DMS79 treated with DMSO at 0.1 percent for 48 hours (cell line): ENCODE measurements at places on chromosomes 7 and 10.

- DNase-seq, result no peak
These were observed 81.0 kb downstream of the HYCC1 start for GRCh38 chr7:22932896-22933295.

DNA sequence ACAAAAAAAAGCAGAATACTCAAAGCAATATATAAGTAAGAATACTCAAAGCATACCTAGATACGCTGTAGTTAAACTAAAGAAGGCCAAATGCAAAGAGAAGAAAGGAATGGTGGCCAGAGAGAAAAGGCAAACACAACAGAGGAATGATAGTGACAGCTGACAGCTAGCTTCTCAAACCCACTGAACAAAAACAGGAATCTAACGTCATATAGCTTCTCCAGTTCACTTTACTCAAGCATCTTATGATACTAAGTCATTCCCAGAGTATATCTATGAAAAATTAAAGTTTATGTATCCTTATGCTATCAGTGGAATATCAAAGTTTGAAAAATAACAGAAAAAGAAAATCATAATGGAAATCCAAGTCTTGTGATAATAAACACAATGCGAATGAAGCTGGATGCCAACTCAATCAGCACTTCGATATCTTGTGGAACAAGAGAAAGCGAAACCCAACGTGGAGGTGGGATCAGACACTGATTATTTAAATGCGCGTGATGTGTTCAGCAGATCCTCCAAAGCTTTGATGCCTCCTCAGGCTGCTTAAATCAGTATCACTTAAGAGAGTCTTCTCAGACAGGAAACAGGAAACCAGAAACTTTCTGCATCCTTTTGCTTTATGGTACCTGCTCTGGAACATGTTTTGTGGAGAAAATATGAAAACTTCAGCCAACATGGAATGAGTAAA, 102.8 kb downstream of the PIP4K2A start:
- DNase-seq, result no peak

DNA sequence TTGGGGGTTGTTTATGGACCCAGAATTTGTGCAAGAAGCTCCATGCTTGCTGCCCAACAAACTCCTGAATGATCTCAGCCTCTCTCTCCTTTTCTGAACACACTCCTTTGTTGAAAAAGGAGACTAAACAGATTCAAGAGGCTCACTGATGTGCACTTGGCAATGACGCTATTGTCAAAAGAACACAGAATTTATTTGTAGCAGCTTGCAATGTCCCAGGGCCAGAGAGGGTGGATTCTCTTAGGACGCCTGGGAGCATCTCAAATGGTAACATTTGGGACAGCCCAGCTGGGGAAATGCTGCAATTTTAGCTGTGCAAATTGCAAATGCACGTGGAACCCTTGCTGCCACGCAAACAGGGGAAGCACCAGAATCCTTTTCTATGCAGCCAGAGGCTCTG, 79.9 kb downstream of the GPR26 start:
- no peak for DNase-seq

DNA sequence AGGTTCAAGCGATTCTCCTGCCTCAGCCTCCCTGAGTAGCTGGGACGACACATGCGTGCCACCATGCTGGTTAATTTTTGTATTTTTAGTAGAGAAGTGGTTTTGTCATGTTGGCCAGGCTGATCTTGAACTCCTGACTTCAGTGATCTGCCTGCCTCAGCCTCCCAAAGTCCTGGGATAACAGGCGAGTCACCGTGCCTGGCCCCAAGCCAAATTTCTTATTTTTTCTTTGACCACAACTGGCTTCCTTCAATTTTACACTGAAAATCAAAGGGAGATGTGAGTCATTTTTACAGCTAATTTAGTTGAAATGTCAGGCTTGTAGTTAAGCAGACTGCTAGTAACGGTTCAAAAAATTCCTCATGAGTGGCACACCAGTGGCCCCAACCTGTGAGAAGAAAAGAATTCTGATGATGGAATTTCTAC, 7.8 kb downstream of the RNF216 start:
- DNase-seq, result no peak

- DNase-seq, result no peak
These were observed 60.3 kb downstream of the ATOH7 start for GRCh38 chr10:68171539-68172080.

DNA sequence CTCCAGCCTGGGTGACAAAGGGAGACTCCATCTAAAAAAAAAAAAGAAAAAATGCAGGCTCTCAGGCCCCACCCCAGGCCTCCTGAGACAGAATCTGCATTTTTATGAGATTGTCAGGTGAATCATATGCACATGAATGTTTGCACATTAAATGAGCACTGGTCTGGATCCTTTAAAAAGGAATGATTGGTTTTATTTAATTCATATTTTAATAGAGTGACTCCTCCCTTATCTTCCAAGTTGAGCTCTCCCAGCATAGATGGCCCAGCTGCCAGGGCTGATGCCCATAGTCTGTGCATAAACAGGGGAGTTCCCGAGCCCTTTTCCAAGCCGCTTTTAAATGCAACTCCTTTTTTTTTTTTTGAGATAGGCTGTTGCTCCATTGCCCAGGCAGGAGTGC, 28.5 kb downstream of the CUX1 start:
- no peak for DNase-seq

GRCh38 chr10:1939016-1939415, 201.7 kb upstream of the ADARB2 start:
- DNase-seq, result no peak

DNA sequence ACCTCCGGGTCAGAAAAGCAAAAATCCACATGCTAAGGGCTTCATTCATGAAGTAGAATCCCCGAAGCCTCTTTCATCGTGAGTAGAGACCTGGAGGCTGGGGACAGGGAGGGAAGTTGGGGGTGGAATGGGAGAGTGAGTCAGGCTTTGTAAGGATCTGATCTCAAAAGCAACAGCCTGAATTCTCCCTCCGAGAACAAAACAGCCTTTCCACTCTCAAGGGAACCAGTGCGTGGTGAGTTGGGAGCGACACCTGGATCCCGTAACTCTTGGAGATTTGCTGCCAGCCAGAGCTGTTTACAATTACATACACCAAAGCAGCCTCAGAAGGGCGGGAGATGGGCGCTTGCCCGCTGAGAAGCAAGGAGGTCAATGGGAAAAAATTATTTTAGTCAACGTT, 10.8 kb downstream of the AFAP1L2 start:
- no peak for DNase-seq

GRCh38 chr7:132578826-132579225, 2.6 kb upstream of the PLXNA4 start:
- no peak for DNase-seq

GRCh38 chr10:71036297-71036966, 148.1 kb upstream of the PCBD1 start:
- DNase-seq, result no peak

- DNase-seq, result no peak
These were observed 51.0 kb upstream of the MSMB start for GRCh38 chr10:46096909-46097575.

DNA sequence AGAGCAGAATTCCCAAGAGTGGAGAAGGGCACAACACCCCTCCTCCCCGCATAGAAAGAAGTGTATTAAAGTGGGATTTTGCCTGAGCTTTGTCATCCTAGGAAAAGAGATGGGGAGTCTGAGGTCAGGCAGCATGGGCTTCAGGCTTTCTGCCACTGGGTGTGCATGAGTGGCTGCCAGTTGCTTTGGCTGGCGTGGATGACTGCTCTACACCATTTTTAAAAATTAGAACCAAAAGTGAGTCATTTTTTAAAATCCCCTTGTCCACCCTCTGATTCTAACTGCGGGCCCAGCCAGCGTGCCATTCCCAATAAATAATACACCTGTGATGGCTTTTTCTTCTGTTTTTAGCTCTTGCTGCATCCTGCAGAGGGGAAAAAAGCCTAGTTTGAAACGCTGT, 13.4 kb downstream of the SLC29A3 start:
- DNase-seq, result no peak

- peak; percentile 14 for DNase-seq
These were observed 134.3 kb upstream of the PDE1C start for GRCh38 chr7:32204361-32205018.

DNA sequence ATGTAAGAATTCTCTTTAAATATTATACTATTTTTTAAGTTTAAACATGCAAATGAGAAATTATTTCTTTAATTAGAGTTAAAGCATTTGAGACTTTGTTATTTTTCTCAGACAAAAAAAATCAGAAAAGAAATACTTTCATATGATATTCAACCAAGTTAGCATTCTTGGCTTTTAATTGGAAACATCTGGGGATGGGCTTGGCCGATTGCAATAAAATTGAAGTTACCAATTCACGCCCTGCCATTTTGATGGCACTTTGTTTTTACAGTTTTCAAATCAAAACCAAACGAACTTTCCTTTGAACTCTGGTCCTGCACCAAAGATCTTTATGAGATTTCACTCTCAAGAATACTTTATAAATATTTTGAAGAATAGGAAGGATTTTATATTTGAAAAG, 127.7 kb downstream of the ATE1 start:
- no peak for DNase-seq

GRCh38 chr10:60335708-60336107, 54.0 kb downstream of the ANK3 start:
- DNase-seq, result no peak

DNA sequence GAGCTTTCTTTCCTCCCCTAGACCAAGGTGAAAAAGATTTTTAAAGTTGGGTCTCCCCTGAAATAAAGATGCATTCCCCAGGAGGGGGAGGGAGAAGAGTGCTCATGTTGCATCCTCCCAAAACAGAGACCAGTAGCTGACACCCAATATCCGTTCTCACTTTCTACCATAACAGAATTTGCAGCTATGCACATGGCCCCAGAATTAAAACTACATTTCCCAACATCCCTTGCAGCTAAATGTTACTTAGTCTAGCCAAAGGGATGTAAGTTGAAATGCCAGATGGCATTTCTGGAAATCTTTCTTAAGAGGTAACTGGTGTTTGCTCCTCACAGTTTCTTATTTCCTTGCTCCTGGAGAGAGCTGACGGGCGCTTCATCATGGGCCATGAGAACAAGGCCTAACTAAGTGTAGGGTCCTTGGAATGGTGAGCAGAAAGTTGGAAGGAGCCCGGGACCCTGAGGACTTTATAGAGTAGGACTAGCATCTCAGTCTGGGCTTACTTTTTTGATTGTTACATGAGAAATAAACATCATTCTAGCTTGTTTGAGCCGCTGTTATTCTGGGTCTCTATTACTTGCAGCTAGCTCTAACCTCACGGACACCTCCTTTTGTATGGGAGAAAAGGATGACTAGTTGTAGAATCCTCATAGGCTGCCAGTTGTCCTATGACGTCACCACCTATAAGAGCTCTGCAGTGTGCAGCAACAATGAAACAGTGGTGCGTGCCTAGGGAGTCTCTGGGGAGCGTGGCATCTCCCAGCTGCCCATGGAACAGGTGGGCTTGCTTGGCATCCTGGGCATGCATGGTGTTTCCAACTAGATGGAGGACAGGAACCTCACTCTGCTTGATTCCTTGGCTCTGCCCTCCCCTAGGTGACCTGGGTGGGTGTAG, 46.1 kb upstream of the EXOC6 start:
- DNase-seq, result peak; percentile 5

- DNase-seq, result no peak
These were observed 18.7 kb downstream of the MPP7 start for GRCh38 chr10:28284126-28284525.

GRCh38 chr10:79220307-79220706, 127.0 kb upstream of the PPIF start:
- DNase-seq, result no peak
